ENCODE measurements at places on chromosomes 6 and 20.

GRCh38 chr6:41651246-41651961, 13.1 kb downstream of the MDFI start:
- DNase-seq = no peak

DNA sequence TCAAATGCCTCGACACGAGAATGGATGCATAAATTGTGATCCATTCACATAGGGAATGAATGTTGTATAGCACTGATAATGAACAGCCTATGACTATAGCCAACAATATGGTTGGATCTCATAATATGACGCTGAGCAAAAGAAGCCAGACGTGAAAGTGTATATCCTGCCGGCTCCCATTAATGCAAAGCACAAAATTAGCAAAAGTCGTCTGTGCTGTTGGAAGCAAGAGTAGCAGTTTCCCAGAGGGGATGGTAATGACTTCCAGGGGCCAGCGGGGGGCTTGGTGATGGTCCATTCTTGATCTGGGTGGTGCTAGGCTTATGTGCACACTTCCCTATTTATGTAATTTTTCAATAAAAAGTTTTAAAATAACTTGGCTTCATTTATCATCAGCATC, 1.0 kb upstream of the TAGAP start:
- no peak for DNase-seq

- no peak for DNase-seq
Observed at GRCh38 chr6:14079433-14079832, 38.1 kb upstream of the CD83 start.

DNA sequence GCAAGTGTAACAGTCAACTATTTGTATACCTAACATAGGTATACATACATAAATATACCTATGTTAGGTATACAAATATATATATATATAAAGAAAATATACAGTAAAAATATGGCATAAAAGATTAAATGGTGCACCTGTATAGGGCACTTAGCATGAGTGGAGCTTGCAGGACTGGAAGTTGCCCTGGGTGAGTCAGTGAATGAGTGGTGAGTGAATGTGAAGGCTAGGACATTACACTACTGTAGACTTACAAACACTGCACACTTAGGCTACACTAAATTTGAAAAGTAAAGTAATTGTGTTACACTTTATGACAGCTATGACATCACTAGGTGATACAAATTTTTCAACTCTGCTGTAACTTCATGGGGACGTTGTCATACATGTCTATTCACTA, 65.6 kb downstream of the CDC5L start:
- no peak for DNase-seq

DNA sequence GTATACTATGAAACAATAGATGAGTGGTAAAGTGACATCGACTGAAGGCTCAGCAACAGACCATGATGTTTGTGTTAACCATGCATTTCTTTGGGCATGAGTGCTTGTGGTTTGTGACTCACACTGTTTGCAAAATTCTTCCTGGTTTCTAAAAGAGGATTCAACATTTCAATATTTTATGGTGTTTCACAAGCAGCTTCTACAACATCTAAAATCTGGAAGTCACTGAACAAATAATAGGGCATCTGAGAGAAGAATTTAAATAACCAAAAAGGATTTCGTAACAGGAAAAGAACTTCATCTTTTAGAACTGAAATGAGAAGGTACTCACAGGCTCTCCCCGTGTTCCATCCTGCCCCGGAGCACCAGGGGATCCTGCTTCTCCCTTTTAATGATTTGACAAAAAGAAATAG, 146.2 kb downstream of the COL21A1 start:
- no peak for DNase-seq

GRCh38 chr6:22783931-22784330, 214.6 kb downstream of the HDGFL1 start:
- no peak for DNase-seq

GRCh38 chr6:64376394-64376793, 740.8 kb downstream of the PHF3 start:
- DNase-seq = no peak

DNA sequence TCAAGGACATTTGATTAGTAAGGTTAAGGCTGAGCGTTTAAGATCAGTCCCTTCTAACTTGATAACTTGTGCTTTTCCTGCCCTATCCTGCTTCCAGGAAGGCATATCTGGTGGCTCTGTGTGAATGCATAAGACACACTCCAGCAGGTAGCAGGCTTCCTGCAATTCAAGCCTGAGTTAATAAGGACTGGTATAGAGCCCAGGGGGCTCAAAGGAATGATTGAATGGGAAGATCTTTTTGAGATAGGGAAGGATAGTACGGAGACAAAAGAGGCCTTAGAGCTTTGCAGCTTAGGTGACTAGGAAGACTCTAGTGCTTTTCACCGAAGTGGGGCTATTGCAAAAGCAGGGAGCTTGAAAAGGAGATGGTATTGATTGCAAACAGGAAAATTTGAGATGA, 307.1 kb downstream of the GRIK2 start:
- DNase-seq = no peak

DNA sequence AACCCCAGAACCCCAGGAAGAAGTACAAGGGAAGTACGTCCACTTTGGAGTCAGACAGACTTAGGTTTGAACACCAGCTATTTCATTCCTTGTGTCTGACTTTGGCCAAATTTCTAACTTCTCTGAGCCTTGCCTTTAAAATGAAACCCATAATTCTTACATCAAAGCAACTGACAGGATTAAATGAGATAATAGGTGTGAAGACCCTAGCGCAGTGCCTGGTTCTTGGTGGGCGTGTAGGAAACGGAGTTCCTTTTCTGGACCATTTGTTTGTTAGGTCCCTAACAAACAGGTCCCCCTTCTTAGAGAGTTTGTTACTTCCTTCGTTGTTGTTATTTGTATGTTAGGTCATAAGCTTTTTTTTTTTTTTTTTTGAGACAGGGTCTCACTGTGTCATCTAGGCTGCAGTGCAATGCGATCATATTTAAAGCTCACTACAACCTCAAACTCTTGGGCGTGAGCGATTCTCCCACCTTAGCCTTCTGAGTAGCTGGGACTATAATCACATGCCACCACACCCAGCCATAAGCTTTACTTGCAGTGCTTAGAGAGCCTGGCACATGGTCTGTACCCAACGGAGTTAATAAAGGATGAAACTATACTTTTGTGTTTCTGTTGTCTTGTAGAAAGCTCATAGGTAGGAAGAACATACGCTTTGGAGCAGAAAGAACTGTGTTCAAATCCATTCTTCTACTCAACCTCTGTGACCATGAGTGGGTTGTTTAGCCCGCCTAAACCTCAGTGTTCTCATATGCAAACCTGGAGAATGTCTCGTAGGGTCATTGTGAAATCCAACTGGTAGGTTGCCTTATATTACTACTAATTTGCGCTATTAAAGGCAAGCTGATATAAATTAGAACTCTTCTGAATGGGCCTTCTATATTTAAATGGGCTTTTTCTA, 21.8 kb upstream of the MROH8 start:
- no peak for DNase-seq

GRCh38 chr6:116543149-116543548, 2.3 kb downstream of the TRAPPC3L start:
- DNase-seq = no peak

DNA sequence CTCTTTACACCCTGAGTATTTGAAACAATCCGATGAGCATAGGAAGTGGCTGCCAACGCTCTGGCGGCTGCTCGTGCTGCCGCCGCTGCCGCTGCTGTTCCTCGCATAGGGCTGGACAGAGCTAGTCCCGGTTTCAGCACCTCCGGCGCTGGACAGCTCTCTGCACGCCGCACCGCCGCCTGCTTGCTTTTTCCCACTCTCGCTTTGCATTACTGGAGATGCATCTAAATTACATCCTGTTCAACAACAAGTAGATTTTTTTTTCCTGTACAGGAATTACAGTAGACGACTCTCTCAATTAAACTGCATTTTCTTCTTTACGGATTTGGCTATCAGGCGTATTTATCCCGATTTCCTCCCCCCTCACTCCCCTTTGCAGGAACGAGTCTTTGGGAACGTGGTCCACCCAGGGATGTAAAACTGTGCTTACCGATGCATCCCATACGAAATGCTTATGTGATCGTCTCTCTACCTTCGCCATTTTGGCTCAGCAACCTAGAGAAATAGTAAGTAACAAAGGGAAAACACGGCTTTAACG, 563.8 kb downstream of the LMBRD1 start:
- peak; percentile 6 for DNase-seq

GRCh38 chr20:14332866-14333265, 4.5 kb downstream of the FLRT3 start:
- no peak for DNase-seq

DNA sequence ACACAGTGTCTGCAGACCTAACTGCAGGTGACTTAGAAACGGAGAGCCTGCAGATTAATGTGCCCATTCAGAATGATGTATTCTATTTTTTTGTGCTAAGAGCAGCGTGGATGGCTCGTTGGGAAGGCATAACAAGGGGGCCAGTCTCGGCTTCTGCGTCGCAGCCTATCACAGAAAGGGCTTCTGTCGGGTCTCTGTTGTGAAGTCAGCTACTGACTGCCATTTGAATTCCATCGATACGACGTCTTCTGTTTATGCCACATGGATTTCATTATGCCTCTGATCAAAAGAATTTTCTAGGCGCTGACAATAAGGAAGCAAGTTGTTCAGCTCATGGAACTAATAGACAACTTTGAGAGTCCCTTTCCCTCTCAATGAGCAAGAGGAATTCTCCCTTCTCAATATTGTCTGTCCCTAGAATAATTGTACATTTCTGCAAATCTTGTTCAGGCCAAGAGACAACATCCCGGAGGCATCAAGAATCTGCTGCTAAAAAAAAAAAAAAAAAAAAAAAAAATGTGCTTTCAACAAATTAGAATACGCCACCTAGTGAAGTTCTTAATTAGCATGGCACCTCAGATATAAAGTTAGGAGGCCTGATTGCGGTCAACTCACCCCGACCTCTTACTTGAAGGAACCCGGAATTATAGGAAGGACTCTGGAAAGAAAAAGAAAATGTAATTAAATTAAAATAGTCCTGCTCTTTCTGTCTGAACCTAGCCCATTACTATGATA, 223.9 kb downstream of the TSHZ2 start:
- DNase-seq = no peak

DNA sequence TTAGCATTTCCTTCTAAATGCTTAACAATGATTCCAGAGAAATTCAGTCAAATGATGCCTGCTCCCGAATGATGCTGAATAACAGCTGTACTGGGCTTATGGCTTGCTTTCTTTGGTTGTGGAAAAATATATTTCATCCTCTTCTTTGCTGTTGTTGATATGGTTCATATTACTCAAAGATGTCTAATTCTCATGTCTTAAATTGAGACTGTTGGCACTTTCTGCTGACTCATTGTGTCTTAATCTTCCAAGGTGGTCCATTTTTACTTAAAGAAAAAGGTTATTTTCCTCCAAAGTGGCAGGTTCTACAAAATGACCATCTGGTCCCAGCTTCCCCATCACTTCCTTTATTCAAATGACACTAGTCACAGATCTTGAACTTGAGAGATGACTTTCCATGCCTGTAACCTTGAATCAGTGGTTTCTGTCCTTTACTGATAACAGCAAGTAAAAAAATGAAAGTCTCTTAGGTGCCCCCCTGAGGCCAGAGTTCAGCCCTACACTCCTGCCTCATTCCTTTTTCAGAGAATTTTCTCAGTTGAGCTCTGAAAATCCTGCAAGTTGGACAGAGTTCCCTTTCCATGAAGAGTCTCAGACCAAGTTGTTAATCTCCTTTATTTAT, 6.9 kb downstream of the SNAP25 start:
- DNase-seq = no peak

DNA sequence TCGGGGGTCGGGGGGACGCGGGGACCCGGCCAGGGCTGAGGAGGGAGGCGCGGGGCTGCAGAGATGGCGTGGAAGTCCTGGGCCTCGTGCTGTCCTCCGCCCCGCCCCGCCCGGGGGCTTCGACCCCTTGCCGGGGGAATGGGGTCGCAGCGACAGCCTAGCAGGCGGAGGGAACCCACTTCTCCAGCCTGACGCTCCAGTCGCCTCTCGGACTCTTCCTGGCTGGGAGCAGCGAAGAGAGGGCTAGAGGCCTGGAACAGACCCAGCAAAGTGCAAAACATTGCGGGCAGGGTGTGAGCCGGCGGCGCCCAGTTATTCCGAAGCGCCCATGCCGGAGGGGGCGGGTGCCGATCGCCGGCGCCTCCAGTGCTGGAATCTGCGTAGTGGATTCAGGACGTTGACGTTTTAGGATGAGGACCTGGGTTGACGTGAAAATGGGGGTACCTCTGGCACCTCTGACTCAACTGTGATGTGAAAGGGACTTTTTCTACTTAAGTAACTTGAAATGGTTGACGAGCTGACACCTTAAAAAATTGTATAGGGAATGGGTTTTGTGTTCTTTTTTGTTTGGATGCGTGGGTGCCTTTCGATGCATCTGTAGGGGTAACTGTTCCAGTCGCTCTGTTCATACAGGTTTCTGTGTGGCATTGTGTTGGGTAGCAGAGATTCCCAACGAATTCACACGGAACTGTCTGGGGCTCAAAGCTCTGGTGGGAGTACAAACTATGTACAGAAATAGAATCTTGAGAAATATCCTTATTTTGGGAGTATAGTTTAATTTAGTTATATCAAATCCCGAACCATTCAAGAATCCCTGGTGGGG, 1.4 kb downstream of the SLC35F1 start:
- no peak for DNase-seq

GRCh38 chr6:139427199-139427598, 52.8 kb upstream of the CITED2 start:
- DNase-seq = no peak

GRCh38 chr20:13458860-13459451, 179.8 kb downstream of the TASP1 start:
- no peak for DNase-seq

GRCh38 chr6:118869894-118870589, 23.9 kb upstream of the ASF1A start:
- DNase-seq = no peak

DNA sequence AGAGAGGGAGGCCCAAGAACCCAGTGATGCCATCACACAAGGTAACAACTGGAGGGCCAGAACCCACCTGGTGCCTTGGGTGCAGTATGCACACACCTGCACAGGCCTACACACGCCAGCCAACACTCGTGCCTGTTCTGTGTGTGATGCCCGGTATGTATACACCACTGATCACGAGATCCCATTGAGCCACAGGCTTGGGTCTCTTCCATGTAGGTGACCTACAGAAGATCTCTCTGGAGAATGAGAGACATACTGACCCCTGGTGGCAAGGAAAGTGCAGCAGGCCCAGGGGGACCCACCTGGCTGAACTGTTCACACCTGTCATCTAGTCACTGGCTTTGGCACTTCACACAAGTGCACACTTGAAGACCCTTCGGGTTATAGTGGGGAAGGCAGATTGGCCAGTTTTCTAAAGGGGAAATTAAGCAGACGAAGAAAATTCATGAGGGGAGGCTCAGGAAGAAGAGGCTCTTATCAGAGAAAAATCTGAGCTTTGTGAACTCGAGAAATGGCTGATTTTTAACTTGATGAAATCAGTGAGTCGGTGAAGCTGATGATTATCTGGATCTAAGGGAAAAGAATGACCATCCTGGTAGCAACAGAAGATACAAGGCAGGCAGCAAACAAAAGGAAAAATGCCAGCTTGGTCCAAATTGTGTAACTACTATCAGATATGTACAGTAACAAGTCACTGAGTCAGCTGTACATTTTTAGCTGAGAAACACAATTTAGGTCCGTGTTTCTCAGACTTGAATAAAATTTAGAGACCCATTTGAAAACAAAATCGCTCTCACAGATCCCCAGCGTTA, 69.1 kb upstream of the PBOV1 start:
- DNase-seq = peak; percentile 23

GRCh38 chr6:40323881-40324634, 263.1 kb downstream of the LRFN2 start:
- DNase-seq = no peak
